ENCODE measurements at places on chromosomes 4 and X.

DNA sequence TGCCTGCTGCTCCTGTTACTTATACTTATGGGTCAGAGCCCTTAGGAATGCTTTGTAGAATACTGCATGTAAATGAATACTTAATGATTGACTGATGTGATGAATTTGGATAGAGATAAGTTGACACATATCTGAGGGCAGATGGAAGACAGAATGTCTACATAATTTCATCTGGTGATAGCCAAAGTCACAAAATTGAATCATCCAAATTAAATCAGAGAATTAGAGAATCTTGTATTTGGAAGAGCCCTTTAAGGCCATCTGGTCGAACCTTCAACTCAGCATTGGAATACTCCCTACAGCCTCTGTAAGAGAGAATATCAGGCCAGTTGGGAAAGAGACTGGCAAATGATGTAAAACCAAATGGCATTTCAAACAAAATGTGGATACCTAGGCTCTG lies 944.8 kb downstream of the RPA4 start:
- DNase-seq, result no peak

DNA sequence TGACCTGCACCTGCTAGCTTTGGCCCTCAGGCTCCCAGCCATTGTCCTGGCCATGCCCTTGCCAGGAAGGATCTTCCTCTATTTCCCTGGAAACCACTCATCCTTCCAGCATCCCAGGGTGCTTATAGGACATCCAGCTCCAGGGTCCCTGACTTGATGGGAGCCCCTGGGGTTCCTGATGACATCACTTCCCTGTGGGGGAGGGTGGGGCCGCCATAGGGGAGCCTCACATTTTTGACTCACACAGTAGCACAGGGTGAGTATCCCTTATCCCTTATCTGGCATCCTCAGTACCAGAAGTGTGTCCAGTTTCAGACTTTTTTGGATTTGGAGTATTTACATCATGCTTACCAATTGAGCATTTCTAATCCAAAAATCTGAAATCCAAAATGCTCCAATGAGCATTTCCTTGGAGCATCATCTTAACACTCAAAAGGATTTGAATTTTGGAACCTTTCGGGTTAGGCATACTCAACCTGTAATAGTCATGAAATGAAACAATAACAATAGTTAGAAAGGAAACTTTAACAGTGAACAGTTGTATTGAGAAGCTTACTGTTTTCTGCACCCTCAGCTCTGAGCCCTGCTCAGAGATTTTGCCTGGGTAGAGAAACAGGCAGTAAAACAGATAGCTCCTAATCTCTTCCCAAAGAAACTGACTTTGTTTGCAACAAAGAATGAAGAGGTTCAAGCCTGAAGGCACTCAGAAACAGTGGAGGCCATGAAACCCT lies 22.1 kb downstream of the TNIP2 start:
- no peak for DNase-seq

- peak; percentile 49 for DNase-seq
Observed at GRCh38 chr4:176563591-176563990, 229.1 kb downstream of the VEGFC start.

DNA sequence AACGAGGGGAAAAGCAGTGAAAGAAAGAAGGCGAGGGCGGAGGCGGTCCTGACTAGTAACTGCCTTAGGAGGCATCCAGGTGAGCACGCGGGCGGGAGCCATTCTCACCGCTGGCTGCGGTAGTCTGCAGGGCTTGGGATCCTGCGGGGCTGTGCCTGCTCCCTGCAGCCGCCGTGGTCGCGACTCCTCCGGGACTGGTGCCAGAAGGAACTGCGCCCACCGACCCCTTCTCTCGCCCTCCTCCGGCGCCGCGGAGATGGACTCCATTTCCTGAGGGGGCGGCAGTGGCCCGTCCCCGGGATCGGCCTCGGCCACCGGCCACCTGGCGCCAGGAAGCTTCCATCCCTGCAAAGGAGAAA lies 543 bp downstream of the NFXL1 start:
- no peak for DNase-seq

- peak; percentile 35 for DNase-seq
Observed at GRCh38 chrX:43655151-43656004, 721 bp upstream of the MAOA start.

- DNase-seq, result no peak
Observed at GRCh38 chr4:118981171-118981838, 92.7 kb downstream of the SYNPO2 start.

GRCh38 chrX:8820910-8821527 lies 19.8 kb upstream of the FAM9A start:
- DNase-seq, result no peak

DNA sequence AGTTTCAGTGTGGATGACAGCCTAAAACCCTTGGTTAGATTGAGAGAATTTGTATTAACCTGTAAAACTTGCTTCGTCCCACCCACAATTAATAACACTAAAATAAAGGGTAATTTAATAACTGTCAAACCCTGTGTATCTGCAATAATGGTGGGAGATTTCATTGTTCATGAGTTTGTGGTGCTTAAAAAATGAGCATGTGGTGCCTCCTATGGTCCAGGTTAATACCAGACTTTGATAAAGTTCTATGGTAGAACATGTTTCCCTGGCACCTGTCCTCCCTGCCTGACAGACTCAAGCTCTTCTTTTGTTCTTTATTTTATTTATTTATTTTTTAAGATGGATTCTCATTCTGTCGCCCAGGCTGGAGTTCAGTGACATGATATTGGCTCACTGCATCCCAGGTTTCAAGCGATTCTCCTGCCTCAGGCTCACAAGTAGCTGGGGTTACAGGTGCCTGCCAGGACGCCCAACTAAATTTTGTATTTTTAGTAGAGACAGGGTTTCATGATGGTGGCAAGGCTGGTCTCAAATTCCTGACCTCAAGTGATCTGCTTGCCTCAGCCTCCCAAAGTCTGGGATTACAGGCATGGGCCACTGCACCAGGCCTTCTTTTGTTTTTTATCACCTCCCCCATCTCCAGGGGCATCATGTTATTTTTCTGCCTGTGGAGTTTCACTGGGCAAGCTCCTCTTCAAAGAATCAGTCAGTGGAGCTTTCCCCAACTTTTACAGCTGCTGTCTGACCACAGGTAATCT lies 289.2 kb downstream of the NR3C2 start:
- no peak for DNase-seq

DNA sequence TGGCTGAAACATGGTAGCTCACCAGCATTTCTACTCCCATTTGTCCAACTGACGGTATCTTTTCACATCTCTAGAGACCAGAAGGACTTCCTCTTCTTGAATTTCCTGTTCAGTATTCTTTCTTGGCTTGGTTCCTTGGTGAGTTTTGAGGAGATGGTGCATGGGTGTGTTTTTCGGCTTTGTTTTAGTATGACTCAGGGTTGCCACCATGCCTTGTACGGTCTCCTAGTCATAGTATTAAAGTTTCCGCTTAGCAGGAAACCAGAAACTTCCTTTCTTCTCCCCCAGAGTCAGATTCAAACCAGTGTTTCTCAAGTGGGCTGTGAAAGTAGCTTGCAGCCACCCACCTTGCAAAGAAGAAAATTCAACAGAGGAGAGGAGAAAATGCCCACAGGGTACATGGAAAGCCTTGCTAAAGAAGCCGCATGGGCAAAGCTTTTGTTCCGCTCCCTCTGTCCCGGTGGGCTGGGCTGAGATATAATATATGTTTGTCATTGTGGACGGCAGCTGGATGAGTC lies 5.7 kb downstream of the CD99 start:
- DNase-seq, result peak; percentile 89

DNA sequence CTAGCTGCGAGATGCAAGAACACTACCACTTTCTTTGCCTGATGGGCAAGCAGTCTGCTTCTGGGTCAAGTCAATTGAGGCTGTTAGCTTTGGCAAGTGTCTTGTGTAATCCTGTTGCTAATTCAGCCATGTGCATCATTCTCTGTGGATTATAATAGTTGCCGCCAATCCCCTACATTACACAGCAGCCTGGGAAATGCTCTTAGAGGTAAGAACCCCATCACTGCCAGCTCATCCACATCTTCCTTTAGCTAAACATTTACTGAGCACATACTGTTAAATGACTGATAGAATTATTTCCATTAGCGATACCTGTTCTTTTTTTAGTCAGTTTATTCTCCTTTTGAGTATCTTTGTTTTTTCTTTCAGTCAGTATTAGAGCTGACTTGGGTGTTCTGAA lies 116.2 kb downstream of the CBR4 start:
- DNase-seq, result no peak

- DNase-seq, result no peak
Observed at GRCh38 chrX:109511113-109511512, 25.5 kb upstream of the NXT2 start.

GRCh38 chrX:25519258-25519657 lies 503.5 kb upstream of the ARX start:
- DNase-seq, result no peak

DNA sequence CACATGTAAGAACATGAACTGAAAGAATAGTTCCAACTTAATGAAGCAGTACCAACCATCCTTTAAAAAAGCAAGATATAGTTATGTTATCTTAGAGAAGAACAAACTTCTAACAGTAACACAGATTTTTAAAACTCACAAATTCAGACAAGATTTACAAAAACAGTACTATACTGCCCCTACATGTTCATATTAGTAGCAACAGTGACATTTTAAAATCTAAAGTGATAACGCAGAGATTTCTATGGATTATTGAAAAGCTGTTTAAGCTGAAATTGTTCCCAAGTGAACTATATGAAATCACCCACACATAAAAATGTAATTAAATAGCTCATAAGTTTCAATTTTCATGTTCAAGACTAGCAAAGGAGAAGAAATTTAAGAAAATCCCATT lies 166.0 kb downstream of the FBXW7 start:
- no peak for DNase-seq

GRCh38 chrX:11193035-11193469 lies 81.9 kb downstream of the HCCS start:
- DNase-seq, result peak; percentile 78

DNA sequence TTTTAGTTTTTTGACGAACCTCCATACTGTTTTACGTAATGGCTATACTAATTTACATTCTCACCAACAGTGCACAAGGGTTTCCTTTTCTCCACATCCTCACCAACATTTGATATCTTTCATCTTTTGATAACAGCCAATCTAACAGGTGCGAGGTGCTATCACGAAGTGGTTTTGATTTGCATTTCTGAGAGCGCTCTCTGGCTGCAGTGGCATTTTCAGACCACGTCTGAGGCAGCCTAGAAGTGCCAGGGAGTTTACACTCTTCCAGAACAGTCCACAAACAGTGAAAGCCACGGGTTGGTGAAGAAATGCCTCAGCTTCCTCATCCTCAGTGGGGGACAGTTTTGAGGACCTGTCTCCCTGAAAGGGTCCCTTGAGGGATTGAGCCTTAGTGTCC lies 471.0 kb downstream of the BCOR start:
- no peak for DNase-seq

DNA sequence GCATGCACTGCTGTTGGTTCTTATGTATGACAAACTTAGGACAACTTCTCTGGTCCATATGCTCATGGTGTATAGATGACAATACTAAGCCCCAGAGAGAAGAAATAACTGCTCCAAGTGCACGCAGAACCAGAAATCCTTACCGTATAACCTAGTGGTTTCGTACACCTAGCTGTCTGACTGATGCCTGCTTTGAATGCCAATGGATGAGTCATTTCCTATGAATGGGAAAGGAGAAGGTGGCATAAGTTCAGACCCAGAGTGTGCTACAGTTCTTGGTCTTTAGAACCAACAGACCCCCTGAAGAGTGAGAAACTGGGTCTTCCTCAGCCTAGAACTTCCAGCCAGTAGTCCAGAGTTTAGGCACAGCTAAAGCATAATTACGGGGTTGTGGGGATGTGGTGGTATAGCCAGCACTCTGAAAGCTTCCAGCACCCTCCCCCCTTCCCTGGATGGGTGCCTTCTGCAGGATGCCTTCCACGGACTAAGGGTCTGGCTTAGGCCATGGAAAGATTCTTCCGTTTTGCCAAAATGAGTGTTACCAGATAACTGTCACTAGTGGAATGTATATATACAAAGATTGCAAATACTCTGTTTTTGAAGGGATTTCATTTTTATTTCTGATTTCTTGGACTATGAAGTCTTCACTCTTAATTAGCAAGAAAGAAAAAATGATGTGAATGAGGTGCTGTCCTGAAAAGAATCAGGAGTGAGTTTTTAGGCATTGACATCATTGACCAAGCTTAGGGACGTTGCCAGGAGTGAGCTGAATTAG lies 84.6 kb upstream of the PACRGL start:
- no peak for DNase-seq

GRCh38 chrX:53305996-53306937 lies 24.9 kb upstream of the IQSEC2 start:
- DNase-seq, result no peak

GRCh38 chr4:130753926-130754325 lies 1658.0 kb downstream of the C4orf33 start:
- DNase-seq, result no peak

Measured in foreskin fibroblast (primary cell).